ENCODE measurements at places on chromosomes 1 and 21.

GRCh38 chr1:113978863-113979702, at the start of gene OLFML3:
OLFML3 (plus strand) TSS chr1:113979474; CDS start chr1:113979517, 43 bp downstream.
- DNase-seq: peak; percentile 52

- no peak for DNase-seq
Observed at GRCh38 chr1:18794561-18794960, 64.9 kb downstream of the TAS1R2 start.

GRCh38 chr1:231335663-231336602, 1.7 kb downstream of the EXOC8 start:
- no peak for DNase-seq

GRCh38 chr1:98468111-98468717, 193.3 kb upstream of the SNX7 start:
- DNase-seq: peak; percentile 52

DNA sequence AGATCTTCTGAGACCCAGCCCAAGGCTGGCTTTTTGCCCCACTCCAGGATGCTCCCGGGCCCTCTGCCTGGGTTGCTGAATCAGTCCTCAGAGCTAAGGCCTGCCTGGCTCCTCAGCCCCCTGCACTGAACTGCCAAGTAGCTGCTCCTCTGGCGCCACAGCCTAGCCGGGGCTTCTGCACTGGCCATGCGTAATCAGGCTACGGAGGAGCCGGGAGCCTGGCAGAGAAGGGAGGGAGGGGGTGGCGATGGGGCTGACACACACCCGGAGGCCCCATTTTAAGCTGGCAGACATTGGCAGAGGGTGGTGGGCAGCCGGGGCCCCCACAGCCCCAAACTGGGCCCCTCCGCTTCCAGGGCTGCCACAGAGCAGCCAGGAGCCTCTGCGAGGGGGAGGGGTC, 38.7 kb downstream of the ALPL start:
- no peak for DNase-seq

DNA sequence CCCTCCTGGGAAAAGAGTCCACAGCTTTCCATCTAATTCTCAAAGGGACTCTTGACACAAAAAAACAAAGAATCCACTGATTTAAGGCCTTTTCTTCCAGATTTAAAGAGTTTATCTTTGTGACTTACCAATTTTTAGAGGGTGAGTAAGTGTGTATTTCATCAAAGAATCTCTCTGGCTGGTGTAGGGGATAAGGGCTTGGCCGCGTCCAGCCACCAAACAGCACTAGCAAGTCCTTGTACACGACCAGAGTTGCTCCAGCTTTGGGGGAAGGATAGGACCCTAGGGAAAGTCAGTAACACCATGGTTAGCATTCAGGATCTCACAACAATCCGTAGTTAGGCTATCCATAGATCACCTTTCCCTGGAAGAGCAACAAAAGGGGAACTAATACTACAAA, 19.5 kb upstream of the CPLANE2 start:
- DNase-seq: no peak

GRCh38 chr1:15417059-15417934, 7.6 kb downstream of the EFHD2 start:
- DNase-seq: peak; percentile 84

DNA sequence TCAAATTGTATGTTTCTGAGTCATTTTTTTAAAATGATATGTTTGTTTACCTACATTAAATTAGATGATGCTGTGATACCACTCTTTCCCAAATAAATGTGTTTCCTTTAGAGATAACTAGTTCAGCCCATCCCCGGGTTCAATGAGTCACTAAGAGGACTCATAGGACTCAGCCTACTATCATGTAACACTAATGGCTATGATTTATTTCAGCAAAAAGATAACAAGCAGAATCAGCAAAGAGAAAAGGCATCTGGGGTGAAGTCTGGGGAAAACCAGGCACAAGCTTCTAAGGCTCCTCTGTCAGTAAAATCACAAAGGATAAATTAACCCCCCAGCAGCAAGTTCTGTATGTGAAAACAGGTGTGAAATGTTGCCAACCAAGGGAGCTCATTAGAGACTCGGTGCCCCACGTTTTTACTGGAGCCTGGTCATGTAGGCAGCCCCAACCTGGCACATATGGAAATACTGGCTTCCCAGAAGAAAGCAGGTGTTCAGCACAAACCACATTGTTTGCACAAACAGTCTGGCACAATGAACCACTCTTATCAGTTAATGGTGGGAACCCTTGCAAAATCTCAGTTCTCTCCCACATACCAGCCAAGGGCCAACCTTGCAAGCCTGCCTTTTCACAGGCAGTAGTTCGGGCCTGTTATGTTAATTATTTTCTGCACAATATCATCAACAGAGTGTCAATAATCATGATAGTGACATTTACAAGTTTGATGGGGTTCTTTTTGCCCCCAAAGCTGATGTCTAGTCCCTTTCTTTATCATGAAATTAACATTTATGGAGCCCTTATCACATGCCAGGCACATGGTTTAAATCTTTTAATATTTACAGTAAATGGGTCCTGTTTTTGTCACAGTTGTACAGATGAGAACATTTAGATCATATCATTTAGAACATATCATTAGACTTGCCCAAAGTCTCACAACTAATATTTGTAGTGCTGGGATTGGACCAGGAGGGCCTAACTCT, 23.1 kb upstream of the CNN3 start:
- DNase-seq: no peak

- DNase-seq: peak; percentile 27
Observed at GRCh38 chr1:221961532-221962292, 219.8 kb upstream of the DUSP10 start.

DNA sequence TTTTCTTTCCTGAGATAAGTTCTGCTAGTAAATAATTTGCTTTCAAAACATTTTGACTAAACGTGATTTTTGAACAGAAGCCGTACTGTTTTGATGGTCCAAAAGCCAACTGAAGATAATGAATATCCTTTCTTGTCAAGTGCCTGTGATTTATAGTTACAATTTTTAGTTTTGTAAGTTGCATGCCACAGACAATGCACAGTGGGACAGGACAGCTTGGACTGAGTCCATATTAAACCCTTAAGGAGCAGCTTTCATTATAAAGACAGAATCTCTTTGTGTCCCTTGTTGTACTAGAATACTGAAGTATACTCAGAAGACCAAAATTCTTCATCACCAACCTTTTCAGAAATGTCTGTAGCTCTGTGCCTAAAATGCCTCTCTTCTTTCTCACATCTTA, 92.2 kb downstream of the LTN1 start:
- no peak for DNase-seq

DNA sequence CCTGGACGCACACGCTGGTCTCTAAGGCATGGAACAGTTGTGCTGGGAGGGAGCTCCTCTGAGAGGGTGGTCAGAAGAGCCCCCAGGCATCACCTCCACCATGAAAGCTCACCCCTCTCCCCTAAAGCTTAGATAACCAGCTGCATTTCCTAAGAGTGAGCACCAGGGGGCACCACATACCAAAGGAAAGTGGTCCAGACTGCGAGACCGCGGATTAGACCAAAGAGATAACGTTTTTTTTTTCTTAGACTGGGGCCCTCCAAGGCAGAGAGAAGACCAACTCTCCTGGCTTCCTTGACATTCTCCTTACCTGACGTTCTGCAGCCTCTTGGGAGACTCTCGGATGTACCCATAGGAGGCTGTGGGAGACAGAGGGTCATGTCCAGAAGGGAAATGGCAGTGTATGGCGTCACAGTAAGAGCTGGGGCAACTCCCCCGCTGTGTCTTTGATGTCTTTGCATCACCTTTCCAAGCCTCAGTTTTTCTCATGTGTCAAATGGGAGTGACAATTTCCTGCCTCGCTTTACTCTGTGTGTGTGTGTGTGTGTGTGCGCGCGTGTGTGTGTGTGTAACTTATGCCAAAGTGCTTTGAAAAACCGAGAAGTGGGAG, 12.3 kb upstream of the IFNLR1 start:
- peak; percentile 84 for DNase-seq

GRCh38 chr1:41558761-41559171, 74.3 kb upstream of the EDN2 start:
- DNase-seq: no peak

DNA sequence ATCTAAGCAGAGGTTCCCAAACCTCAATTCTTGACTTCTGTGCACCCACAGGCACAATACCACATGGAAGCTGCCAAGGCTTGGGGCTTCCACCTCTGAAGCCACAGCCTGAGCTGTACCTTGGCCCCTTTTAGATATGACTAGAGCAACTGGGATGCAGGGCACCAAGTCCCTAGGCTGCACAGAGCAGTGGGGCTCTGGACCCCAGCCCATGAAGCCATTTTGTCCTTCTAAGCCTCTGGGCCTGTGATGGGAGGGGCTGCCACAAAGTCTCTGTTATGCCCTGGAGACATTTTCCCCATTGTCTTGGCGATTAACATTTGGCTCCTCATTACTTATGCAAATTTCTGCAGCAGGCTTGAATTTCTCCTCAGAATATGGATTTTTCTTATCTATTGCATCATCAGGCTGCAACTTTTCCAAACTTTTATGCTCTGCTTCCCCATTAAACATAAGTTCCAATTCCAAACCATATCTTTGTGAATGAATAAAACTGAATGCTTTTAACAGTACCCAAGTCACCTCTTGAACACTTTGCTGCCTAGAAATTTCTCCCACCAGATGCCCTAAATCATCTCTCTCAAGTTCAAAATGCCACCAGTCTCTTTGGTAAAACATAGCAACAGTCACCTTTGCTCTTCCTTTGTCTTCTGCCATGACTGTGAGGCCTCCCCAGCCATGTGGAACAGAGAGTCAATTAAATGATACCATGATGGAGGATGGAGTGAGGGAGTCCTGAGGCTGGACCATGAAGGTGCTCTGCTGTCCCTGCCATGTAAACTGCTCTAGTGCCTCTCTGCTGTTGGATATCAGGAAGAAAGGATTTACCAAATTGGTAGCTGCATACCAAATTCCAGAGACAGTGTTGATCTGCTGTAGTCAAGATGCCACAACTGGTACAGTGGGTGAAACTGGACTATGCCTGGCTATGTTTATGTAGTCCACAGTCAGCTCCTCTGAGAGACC, 37.6 kb downstream of the RUNX3 start:
- DNase-seq: no peak

DNA sequence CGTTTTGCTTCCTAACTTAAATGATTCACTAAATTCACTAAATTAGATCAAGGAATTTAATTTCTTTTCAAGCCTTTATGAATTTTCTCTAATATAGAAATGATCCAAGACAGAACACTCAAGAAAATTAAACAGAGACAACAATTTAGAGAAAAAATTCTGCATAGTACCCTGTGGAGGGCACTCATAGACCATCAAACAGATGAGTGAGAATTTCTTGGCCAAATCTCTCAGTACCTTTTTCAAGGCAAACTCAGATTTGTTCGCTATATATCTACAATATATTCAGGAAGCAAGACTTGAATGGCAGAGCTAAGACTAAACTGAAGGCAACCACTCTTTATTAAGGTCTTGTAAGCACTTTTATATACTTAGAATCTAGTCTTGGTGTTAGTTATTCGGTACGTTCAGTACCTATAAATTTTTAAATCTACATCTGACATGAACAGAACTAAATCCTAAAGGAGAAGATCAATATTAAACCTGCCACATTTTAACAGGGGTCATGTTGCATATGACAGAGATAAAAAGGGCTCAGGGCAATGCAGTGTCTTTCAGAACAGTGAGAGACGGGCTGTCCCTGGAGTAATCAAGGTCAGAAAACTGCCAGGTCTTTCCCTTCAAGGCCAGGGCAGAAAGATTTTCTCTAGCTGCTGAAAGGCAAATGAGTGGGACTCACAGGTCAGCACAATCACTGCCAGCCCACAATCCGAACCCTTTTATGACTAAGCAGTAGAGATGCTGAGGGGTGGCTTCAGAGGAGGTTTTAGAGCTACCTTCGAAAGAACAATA, 118.8 kb upstream of the TMPRSS15 start:
- DNase-seq: no peak

GRCh38 chr1:15020943-15021745, 132.4 kb upstream of the TMEM51 start:
- DNase-seq: no peak

GRCh38 chr21:45638707-45639106, 4.8 kb upstream of the PCBP3 start:
- DNase-seq: no peak

DNA sequence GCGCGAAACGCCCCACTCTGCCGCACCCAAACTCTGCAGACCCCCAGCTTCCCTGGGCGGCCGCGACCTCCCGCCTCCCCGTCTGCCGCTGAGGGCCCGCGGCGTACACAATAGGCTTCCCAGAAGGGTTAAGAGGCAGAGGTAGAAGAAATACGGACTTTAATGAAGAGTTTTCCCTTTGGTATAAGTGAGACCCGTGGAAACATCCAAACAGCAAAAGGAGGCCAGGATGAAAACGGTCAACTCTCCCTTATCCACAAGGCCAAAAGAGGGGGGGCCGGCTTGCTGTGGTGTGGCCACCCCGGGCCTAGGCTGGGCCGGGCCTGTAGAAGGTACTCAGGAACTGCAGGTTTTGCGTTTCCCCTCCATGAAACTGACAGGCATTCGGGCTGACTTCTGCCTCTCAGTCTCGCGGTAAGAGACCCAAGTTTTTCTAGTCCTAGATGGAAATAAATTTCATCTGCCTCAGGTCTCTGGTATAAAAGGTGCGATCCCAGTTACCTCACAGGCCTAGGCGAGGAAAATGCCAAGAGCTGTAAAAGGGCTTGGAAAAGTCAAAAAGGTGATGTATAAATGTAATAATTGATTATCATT, 671 bp upstream of the PYGO2 start:
- DNase-seq: peak; percentile 37

DNA sequence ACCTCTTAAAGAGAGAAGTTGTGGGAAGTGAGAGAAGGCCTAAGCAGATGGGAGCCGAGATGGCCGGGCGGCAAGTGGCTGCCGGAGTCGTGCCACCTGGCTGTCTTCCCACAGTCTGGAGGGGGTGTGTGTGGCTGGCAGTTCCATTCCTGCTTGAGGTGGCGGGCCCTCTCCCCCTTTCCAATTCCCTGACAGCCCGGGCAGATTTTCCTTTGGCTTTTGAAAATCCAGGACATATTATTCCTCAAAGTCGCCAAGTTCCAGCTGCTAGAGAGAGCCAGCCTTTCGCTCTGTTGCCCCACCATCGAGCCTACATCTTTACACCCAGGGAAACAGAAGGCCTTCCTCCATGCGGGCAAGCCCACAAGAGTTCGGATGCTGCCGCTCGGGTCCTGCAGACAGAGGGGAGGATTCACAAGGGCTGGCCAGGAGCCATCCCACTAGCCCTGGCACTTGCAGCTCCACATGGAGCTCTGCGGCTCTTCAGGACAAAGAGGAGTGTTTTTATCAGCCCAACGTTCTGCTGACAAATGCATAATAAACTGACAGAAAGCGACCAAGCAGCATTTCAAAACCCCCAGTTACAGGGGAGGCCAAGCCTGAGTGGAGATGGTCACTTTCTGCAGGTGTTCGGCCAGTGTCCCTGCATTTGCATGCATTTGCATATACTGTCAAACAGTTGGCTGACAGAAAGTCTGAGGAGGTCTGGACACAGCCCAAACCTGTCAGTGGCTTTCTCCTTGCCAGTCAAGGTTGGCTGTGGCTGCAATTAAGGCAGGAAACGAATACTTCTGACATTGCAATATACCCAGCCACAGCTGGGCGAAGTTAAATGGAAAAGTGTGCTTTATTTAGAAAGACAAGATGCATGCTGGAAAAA, 45.9 kb downstream of the OLIG1 start:
- no peak for DNase-seq

- no peak for DNase-seq
Observed at GRCh38 chr1:41679531-41679930, 195.0 kb upstream of the EDN2 start.

All from CD4-positive, alpha-beta T cell treated with Interleukin-17A for 1 hour (primary cell).